ENCODE measurements at places on chromosomes 12 and 14.

DNA sequence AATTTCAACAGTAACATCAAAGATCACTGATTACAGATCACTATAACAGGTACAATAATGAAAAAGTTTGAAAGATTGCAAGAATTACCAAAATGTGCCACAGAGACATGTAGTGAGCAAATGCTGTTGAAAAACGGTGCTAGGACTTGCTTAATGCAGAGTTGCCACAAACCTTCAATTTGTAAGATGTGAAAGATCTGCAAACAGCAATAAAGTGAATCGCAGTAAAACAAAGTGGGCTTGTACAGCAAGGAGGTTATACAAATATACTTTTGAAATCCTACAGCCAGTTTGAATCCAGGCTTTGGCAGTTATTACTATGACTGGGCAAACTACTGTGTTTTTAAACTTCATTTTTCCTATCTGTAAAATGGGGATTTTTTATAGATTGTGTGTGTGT, 1.0 kb upstream of the PLEKHA5 start:
- no peak for DNase-seq

- DNase-seq: no peak
Measured at GRCh38 chr14:50957296-50957695, 13.0 kb upstream of the PYGL start.

GRCh38 chr12:63206494-63206893, 55.5 kb upstream of the AVPR1A start:
- no peak for DNase-seq

DNA sequence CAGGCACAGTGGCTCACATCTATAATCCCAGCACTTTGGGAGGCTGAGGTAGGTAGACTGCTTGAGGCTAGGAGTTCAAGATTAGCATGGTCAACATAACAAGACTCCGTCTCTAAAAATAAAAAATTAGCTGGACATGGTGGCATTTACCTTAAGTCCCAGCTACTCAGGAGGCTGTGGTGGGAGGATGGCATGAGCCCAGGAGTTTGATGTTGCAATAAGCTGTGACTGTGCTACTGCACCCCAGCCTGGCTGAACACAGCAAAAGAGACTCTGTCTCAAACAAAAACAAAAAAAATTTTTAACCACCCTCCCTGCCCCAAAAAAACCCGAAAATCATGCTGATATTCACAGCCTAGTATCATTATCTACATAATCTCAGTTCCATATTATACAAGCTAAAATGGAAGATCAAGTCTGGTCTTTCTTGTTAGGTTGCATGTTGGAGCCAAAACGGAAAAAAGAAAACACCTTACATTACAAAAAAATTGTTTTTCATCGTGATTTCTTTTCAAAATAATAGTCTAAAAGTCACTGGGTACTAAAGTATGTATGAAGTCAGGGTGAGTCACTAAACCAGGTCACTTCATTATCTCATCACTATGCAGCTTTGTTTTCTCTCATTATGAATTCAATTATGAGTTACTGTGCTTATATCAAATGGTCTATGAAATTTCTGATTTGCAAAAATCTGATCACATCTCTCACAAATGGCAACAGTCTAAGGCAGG, 13.8 kb downstream of the GXYLT1 start:
- peak; percentile 55 for DNase-seq

DNA sequence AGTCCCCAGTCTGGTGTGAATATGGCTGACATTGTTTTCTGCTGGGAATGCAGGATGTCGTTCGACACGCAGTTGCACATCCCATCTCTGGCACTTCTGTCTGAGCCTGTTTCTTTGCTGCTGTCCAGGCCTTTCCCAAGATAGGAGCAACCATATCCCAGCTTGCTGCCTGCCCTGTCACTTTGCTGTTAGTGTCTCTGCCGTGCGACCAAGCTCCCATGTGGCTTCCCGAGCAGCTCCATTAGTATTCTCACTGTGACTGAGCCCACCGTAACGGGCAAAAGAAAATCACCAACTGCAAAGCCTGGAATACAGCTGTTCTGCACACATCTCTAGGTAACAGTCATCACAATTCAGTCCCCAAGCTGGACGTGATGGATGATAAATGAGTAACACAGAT, 66.0 kb upstream of the CPSF6 start:
- no peak for DNase-seq

- no peak for DNase-seq
Measured at GRCh38 chr12:77438644-77439043, 373.3 kb upstream of the E2F7 start.

GRCh38 chr12:23944067-23944466, 5.4 kb downstream of the SOX5 start:
- no peak for DNase-seq

DNA sequence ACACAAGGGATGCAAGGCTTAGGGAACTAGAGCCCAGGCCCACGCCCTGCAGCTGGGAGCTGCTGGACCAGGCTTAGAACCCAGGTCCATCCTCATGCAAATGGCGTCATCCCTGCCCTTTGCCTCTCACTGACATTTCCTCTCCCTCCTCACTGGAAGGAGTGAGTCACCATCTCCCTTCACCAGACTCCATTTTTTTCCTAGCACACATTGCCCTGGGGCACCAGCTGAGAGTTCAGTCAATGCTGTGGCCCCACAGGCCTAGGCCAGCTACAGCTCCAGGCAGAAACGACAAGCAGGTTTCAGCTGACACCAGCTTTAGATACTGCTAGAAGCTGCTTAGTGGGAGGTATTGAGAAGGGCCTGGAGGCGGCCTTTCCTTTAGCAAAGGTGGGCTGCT, 98.9 kb downstream of the RIMBP2 start:
- DNase-seq: no peak

DNA sequence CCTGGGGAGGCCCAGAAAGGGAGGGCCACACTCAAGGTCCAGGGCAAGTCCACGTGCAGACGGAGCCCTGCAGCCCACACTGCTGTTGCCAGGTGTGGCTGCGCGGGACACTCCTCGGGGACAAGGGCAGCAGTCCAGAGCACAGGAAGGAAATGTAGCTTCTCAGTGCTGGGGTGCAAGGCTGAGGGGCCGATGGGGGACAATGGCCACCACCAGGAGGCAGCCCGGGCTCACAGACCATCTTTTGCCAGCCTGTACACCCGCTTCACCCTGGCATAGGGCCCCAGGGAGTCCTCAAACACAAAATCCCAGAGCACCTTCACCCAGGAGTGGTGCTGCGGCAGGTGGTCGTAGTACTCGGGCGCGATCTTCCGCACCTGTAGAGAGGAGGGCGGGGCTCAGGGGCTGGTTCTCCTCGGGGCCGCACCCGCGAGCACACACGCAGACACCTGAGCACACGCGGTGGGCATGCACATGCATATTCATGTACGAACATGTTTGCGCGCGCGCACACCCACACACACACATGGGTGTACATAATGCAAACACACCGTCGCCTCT, 12.8 kb downstream of the DEGS2 start:
- DNase-seq: no peak

GRCh38 chr12:104353012-104353981, 49.8 kb downstream of the EID3 start:
- peak; percentile 14 for DNase-seq

DNA sequence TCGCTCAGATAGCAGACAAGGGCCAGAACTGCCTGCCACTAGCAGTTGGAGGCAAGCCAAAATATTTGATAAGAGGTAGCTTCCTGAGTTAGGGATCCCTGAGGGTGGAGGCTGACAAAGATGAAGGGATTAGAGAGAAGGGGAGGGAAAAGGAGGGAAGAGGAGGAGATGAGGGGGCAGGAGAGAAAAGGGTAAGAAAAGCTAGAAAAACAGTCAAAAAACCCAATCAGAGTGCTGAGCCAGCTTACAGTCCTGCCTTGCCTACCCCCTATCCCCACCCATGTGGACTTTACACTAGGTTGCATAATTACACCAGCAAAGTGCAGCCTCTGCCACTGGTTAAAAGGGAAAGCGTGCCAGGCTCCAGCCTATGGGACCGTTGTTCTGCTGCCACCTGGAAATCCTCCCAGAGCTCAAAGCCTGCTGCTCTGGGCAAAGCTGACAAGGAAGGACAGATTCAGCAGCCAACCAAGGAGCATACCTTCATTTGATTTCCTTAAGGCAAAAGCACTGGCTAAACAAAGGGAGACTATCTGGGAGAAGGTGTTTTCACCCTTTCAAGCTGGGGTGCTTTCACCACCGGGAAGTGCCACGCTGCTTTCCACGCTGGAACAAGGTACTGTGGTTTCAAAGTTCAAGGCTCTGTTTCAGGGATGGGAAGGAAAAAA, 3.8 kb upstream of the NUMB start:
- peak; percentile 94 for DNase-seq

DNA sequence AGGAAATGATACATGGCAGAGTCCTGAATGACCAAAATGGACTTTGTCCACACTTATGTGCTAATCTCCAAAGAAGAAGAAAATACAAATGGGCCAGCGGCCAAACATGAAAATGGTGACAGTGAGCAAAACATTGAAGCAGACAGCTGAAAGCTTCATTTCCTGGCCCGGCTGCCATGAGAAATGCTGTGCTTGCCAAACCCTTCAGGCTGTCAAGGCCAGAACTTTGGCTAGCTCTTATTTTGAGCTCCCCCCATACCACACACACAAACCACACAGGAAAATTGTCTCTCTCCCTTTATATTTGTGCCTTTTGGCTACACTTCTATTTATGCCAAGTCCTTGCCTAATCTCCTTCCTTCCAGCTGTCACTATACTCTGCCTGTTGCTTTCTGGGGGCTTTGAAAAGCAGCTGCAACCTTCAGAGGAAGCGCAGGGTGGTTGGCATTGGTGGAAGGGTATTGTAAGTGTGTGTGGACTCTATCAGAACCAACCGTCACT, 323.8 kb downstream of the RAD51B start:
- no peak for DNase-seq

DNA sequence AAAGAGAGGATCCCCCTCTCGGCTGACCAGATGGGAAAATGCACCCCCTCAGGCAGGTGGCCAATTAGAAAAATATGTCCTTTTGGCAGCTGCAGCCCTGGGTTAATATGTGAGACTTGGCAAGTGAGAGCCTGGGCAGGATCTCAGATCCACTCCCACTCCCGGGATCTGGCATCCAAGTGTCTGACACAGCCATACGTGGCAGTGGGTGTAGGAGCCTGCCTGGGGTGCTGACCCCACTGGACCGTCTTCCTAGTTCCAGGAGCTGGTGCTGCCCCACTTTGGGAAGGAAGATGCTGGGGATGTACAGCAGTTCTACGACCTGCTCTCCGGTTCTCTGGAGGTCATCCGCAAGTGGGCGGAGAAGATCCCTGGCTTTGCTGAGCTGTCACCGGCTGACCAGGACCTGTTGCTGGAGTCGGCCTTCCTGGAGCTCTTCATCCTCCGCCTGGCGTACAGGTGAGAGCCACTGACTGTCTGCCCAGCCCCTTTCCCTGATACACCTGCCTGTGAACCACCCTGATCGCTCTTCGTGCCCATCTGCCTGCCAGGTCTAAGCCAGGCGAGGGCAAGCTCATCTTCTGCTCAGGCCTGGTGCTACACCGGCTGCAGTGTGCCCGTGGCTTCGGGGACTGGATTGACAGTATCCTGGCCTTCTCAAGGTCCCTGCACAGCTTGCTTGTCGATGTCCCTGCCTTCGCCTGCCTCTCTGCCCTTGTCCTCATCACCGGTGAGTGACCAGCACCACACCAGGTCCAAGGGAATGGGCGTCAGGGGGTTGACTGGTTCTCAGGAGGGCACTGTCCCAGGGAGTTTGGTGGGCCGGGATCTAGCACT, 5.8 kb downstream of the NR4A1 start:
- no peak for DNase-seq

DNA sequence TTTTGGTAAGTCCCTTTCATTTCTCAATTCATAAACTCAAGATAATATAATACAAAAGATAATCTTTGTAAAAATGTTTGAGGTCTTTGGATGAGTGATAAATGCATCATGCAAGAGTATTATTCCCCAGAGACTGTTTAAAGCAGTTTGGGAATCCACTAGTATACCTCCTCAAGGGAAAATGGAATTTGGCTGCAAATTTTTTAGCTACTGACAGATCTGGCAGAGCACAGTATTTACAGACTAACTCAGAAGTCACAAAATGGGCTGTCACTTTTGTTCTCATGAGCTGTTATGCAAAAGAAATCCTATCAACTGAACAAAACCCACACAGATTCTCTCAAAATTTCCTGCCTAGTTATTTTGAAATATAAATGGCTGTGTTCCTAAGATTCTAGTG, 9.9 kb downstream of the SPIC start:
- DNase-seq: no peak

- DNase-seq: no peak
Measured at GRCh38 chr12:64608901-64609535, 1.3 kb upstream of the RASSF3 start.

DNA sequence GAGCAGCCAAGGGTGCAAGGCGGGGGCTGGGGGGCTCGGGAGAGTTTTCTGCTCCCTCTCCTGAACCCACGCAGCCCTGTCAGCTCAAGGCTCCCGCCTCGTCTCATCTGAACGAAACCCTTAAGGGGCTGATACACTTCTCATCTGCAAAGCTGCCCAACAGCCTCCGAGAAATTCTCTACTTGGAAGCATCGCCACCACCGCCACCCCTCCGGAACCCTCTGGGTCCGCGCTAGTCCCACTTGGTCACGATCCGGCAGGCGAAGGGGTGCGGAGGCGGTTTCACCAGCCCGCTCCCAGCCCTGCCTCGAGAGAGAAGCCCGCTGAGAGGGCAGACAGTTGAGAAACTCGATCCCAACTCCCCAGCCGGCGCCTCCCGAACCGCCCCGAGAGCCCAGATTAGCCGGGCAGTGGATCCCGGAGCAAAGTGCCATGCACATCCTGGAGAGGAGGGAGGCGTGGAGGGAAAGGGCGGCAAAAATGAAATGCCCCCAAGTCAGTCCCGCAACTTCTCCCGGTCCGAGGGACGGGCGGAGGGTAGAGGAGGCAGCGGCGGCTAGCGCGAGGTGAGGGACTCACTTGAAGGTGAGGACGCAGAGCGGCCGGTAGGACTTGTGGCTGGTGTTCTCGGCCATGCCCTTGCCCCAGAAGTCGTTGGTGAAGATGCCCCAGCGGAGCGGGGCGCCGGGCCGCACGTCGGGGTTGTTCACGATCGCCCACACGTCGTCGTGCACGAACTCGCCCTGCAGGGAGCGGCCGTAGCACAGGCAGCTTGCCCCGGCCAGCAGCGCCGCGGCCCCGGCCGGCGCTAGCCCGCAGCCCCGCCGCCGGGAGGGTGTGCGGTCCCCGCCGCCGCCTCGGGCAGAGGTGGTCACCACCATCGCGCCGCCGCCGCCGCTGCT, 620 bp downstream of the TMTC1 start:
- peak; percentile 50 for DNase-seq

DNA sequence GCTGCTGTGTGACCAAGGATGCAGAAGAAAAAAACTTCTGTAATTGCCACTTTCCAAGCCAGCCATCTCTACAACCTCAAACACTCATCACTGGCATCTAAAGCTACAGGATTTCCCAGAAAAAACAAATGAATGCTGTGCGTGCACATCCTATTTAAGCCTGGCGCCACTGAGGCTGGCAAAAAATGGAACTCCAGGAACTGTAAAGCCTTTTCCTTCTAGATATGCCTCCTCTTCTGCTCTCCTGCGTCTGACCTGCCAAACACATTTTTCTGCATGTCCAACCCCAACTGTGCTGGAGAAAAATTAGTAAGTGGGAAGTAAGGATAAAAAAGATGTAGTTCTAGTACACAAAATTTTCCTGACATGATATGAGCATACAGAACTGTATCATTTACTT, 184.9 kb downstream of the ITPR2 start:
- no peak for DNase-seq

GRCh38 chr12:111158992-111159391, 209.9 kb downstream of the PHETA1 start:
- no peak for DNase-seq

- no peak for DNase-seq
Measured at GRCh38 chr14:28163897-28164296, 602.7 kb upstream of the FOXG1 start.

- DNase-seq: no peak
Measured at GRCh38 chr12:87171356-87171755, 857.8 kb downstream of the C12orf50 start.

Data from left lobe of liver (tissue), 2 donors.